ENCODE measurements at places on chromosomes 4 and X.

- DNase-seq = peak; percentile 64
Observed at GRCh38 chr4:108683479-108683878, 33.1 kb downstream of the OSTC start.

- no peak for DNase-seq
Observed at GRCh38 chr4:74543231-74543781, 98.4 kb downstream of the AREG start.

- DNase-seq = no peak
Observed at GRCh38 chr4:71460371-71460770, 121.6 kb downstream of the SLC4A4 start.

DNA sequence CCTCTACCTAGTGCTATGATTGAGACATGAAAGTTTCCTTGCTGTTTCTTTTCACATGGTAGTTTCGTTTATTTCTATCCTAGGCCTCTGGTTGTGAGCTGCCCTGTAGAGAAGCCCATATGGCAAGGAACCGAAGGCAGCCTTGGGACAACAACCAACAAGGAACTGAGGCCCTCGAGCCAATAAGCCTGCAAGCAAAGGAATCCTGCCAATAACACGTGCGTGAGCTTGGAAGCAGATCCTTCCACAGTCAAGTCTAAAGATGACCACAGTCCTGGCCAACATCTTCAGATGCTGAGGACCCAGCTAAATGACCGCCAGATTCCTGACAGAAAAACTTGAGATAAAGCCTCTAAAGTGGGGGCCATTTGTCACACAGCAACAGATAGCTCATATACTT lies 100.4 kb upstream of the FAM9B start:
- no peak for DNase-seq

DNA sequence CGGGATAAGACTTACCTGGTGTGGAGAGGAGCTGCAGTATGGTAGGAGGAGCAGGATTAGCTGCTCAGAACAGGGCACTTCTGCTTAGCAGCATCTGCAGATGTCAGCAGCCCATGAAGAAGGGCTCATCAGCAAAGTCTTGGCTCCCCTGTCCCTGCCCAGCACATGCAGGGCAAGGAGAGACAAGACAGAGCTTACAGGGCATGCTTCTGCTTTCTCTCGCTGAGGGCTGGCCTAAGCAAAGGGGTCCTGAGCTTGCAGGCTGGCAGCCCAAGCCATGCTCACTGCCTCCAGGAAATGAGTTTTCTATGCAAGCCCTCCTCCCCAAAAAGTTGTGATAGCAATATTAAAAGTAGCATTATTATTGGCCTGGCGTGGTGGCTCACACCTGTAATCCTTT lies 39.5 kb upstream of the TAPT1 start:
- no peak for DNase-seq

DNA sequence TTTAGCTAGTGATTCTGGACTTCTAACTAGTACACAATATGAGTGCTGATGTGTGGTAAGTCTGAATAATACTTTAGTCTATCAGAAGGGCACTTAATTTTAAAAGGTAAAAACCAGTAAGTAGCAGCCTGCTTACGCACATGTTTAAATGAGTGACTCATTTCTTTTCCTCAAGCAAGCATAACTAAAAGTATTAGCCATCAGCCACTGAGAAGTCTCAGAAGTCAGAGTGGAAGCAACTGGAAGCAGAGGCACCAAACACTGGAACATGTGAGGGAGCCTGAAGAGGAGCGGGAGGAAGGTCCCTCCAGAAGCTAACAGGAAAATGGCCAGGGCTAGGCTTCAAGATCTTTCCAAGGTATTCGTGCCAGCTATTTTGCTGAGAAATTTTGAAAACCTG lies 257.7 kb downstream of the RAPGEF2 start:
- DNase-seq = peak; percentile 94
